ENCODE measurements at places on chromosomes 1 and 21.

DNA sequence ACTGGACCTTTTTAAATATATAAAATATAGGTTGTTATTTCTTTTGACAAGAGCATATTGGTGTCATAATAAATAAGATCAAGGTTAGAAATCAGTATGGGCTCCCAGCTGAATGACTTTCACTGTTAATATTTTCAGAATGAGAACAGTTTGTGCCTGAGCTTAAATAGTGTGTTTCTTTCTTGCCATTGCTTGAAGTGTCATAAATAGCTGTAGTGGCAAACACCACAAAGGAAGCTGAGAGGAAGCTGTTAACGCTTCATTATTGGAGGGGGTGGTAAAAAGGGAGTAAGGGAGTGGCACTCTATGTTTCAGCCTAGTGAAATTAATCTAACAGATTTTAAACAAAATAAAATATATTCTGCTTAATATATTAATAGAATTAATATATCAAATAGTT, 1089.8 kb upstream of the NCAM2 start:
- no peak for DNase-seq

GRCh38 chr1:229229137-229229720, 41.7 kb upstream of the RAB4A start:
- no peak for DNase-seq

- no peak for DNase-seq
Measured at GRCh38 chr21:16532840-16533239, 803.1 kb downstream of the USP25 start.

GRCh38 chr1:20702416-20702815, 15.4 kb downstream of the KIF17 start:
- DNase-seq = no peak

- no peak for DNase-seq
Measured at GRCh38 chr1:77360256-77360655, 78.4 kb downstream of the AK5 start.

DNA sequence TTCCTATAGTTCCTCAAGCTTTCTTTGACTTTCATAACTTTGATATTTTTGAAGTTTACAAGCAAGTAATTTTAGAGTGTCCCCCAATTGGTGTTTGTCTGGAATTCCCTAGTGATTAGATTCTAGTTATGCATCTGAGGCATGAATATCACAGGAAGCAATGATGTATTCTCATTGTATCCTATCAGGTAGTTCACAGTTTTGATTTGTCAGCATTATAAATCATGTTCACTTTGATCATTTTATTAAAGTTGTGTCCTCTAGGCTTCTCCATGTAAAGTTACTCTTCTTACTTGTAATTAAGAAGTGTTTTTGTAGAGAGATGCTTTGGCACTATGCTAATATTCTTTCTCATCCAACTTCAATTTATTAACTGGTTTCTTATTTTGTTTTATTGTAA, 53.0 kb downstream of the TYW3 start:
- no peak for DNase-seq

GRCh38 chr1:25793585-25794170, 6.3 kb upstream of the SELENON start:
- no peak for DNase-seq

DNA sequence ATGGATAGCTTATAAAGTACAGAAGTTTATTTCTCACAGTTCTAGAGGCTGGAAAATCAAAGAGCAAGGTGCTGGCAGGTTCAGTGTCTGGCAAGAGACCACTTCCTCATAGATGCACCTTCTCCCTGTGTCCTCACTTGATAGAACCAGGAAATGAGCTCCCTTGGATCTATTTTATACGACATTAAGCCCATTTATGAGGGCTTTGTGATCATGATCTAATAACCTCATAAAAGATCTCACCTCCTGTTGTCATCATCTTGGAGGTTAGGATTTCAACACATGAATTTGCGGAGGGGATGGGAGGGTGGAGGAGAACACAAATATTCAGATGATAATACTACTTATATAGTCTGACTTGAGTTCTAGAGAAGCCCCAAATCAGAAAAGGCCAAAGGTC, 222.1 kb upstream of the SNX7 start:
- DNase-seq = no peak

DNA sequence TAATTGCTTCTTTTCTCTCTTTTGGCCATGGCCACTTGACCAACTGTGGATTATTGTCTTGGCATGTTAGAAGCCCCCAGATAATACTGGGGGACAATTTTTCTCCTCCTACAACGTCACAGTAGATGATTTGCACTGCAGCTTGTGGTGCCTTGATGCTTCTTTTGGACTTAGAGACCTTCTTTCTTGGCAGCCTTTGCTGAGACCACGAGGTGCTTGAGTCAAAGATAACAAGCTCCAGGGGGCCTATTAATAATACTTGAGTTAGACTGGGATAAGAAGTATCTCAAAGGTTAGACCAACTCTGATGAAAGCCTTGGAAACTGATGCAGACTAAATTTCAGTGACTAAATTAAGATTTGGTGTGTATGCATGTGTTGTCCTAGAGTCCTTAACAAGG, 3.2 kb downstream of the PPP1R12B start:
- no peak for DNase-seq

- no peak for DNase-seq
Measured at GRCh38 chr1:209830722-209831121, 3.0 kb downstream of the UTP25 start.

- DNase-seq = no peak
Measured at GRCh38 chr21:20882462-20883407, 115.5 kb upstream of the NCAM2 start.

GRCh38 chr21:18164933-18165332, 79.7 kb upstream of the CHODL start:
- no peak for DNase-seq

GRCh38 chr21:46157396-46157986, 2.1 kb upstream of the FTCD start:
- no peak for DNase-seq

DNA sequence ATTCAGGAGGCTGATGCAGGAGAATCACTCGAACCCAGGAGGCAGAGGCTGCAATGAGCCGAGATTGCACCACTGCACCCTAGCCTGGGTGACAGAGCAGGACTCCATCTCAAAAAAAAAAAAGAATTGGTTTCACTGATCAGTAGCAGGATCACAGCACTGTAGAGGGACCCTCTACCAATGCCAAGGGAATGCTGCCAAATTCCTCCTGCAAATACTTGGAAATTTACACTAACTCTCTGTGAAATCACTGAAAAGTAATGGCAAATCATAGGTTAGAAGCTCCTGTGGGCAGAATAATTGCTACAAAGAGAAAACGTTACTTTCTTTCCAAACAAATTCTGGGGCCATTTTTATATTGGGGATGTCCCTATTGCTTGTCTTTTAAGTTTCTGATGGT, 6.7 kb upstream of the GPR25 start:
- no peak for DNase-seq

DNA sequence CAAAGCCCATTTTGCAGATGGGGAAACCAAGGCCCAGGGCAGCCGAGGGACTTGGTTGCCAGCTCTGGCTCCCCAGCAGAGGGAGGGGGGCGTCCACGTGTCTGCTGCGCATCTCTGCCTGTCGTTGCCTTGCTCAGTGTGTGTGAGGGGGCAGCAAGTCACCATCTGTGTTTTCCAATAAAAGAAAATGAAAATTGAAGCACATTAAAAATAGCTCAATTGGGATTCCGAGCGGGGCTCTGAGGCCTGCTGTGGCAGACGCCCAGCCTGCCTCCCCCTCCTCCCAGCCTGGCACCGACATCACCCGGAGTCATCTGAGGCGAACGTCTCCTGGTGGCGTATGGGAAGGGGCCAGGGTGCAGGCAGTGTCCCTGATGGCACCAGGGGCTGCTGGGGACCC, 51.2 kb downstream of the EPHB2 start:
- DNase-seq = no peak

DNA sequence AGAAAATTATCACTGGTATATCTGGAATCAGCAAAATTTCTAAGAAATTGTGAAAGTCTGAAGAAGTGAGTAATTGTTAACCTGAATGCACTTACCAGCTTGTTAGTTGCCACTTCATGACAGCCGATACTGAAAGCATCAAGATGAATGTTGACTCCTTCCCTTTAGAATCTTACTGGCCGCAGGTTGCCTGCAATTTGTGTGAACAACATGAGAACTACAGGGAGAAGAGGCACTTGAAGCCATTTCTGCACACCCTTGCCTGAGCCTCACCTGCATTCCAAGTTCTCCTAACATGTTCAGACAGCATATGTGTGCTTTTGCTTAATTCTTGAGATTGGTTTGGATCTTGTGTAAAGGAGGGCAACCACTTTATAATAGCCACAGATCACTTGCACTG, 59.2 kb upstream of the SSX2IP start:
- DNase-seq = no peak

DNA sequence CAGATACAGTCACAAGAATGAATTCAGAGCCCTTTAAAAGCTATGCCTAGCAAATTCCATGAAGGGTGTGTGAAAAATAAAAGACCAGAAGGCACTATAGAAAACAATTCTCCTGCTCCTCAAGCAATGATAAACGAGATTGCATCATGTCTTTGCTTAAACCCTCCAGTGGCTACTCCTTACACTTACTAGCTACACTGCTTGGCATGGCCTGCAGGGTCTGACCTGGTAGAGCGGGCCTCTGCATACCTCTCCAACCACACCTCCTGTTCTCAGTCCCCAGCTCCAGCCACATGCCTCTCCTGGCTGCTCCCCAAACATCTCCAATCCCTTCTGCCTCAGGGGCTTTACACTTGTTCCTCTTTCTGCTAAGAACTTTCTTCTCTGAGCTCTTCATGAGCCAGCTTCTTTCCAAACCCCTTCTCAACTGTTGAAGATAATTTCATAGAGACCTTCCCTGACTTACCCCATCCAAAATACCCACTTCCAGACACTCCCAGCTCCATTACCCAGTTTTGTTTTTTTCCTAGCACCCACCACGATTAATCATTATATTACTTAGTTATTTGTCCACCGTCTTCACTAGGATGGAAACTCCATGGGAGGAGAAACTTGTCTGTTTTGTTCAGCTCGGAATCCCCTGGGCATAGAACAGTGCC, 11.2 kb upstream of the CREG1 start:
- no peak for DNase-seq

DNA sequence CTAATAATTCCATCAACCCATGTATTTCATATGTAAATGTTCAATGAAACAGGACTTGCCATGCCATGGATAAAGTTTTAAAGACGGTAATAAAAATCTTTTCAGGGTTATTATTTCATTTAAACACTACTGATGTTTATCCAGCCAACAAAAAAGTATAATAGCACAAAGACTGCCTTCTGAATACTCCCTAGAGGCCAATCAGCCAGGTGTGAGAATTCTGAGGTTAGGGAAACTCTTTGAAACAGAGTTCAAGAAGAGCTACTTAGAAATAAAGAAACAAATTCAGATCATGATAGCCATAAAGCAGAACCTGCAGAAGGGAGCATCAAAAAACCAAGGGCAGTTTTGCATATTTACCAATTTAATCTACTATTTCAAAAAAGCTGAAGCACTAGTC, 48.7 kb downstream of the AKT3 start:
- no peak for DNase-seq

- no peak for DNase-seq
Measured at GRCh38 chr1:19347533-19348172, 35.5 kb downstream of the SLC66A1 start.

DNA sequence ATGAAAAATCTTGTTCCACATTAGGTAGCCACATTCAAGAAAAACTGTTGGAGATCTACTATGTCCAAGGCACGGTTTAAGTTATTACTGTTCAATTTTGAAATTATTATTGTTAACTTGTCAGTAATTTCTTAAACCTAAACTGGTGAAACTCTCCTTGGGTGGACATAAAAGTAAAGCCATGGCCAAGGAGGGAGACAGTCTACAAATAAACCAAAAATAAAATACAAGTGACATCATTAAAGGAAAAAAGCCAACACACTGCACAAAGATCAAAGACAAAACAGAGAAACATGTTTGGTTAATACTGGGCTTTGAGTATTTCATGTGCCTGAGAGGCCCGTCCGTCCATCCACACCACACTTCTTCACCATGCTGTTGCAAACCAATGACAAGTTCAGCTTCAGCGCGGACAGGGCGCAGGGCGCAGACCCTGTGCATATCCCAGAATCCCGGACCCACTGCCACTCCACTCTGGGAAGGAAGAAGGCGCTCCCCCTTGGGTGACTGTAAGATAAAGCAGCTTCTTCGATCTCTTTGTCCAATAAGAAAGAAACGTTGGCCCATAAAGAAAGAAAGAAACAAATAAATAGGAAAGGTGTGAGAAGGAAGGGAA, 918 bp upstream of the RASAL2 start:
- DNase-seq = no peak

DNA sequence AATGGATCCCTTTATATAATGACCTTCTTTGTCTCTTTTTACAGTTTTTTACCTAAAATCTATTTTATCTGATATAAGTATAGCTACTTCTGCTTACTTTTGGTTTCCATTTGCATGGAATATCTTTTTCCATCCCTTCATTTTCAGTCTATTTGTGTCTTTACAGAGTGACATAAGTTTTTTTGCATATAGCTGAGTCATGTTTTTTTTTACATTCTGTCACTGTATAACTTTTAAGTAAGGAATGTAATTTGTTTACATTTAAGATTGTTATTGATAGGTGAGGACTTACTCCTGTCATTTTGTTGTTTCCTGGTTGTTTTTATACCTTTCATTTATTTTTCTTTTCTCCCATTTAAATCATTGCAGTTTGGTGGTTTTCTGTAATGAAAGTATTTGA, 402.7 kb upstream of the ADGRL2 start:
- no peak for DNase-seq

DNA sequence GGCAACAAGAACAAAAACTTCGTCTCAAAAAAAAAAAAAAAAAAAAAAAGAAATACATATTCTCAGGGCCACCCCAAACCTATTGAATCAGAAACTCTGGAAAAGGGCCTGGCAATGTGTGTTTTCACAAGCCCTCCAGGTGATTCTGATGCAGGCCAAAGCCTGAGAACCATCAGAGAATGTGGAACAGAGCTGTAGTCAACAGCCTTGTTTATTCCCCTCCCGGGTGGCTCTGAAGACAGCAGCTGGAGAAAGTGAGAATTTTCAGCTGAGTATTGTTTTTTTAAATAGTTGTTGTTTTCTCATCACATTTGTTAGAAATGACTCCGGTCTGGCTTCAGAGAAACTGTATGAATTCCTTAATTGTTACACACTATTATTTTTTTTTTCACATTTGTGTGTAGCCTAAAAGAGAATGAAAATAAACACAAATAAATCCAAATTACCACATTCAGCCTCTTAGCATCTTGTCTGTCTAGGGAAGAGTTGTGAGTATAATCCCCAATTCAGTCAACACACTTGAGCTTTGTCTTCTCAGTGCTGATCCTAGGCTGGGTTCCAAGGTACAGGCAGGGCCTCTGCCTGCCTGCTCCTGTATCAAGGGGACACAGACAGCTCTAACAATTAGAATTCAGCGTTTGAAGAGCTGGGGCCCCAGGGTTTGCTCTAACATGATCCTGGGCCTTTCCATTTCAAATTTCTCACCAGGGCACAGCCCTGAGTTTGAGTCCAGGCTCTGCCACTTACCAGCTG, 6.6 kb upstream of the AZIN2 start:
- DNase-seq = no peak

DNA sequence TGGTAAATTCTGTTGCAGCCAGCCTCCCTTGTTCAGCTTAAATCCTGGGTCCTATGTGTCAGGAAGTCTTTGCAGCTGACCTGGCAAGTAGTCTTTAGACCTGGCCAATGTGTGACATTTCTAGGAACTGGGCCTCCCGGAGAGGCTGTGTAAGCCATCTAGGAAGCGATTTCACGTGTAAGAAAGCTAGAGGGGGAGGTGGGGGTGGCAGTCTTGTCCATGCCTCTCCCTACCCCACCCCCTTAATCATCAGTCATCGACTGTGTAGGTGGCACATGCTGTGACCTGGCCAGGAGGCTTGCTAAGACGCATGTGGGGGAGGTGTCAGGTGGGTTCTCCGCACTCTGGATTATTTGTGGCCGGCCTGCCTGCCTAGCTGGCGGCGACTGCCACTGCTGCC, 8.4 kb downstream of the C1orf226 start:
- no peak for DNase-seq

- DNase-seq = no peak
Measured at GRCh38 chr1:183385340-183386144, 32.6 kb downstream of the NMNAT2 start.

Measured in SW 1271 (cell line).